ENCODE measurements at places on chromosomes 6 and 20.

- peak; percentile 18 for DNase-seq
Measured at GRCh38 chr6:110039981-110040383, 61.9 kb downstream of the GPR6 start.

DNA sequence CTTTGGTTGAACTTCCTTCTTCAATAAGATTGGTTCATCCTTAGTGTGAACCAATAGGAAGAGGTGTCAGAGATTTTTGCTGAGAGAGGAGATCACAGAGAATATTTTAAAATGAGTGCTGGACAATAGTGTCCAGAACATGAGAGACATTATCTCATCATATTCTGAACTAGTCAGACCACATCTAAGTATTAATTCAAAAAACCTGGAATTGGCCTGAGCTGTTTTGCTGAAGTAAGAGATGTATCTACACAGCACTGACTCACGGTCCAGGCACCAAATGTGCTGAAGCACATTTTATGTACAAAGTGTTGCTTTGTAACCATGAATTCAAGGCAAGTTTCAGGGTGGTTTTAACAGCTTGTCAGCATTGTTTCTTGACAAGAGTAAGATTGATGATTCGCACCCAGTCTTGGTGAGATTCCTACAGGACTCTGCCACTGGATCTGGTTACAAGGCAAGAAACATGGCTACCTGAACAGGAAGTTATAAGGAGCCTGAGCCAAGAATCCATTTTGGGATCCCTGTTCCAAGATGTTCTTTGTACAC, 178.2 kb upstream of the HEY2 start:
- DNase-seq: no peak

DNA sequence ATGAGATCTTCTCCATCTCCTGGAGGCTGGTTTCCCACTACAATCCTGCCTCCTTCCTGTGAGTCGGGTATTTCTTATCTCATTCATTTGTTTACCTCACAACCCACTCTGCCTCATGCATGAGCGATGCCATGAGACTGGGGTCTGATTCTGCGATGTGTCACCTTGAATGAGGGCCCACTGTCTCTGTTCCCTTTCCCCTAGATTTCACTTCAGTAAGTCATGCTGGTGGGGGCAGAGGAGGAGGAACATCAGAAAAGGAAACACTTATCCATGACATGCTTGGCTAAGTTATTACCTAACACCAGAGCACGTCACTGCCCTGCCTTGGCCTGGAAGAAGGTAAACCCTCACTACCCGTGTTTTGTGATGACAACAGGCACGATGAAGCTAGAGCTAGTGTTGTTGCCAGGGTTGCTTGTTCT, 337.4 kb upstream of the PRDM1 start:
- DNase-seq: peak; percentile 48

GRCh38 chr20:36925234-36925633, 26.3 kb downstream of the SAMHD1 start:
- DNase-seq: peak; percentile 15

DNA sequence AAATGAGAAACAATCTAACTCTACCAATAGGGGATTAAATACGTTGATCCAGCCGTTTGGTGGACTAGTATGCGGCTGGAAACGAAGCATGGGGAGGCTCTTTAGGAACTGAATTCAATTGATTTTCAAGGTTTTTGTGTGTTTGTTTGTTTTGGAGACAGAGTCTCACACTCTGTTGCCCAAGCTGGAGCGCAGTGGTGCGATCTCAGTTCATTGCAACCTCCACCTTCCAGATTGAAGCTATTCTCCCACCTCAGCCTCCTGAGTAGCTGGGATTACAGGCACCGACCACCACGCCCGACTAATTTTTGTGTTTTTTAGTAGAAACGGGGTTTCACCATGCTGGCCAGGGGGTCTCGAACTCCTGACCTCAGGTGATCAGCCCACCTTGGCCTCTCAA, 7.1 kb downstream of the CNPY3 start:
- DNase-seq: no peak

GRCh38 chr20:1491281-1491840, at the start of gene SIRPB2:
Gene SIRPB2, minus strand, starts transcription at chr20:1491420. Its CDS starts 61 bp downstream, at chr20:1491359.
- no peak for DNase-seq

- no peak for DNase-seq
Measured at GRCh38 chr6:40022867-40023266, 88.6 kb upstream of the MOCS1 start.

GRCh38 chr6:78268591-78269452, 598.5 kb upstream of the IRAK1BP1 start:
- no peak for DNase-seq
